NCI-H1092 treated with DMSO at 0.1 percent for 48 hours (cell line): ENCODE measurements at places on chromosomes 11 and 22.

- no peak for DNase-seq
Measured at GRCh38 chr11:110850846-110851245, 138.6 kb upstream of the ARHGAP20 start.

DNA sequence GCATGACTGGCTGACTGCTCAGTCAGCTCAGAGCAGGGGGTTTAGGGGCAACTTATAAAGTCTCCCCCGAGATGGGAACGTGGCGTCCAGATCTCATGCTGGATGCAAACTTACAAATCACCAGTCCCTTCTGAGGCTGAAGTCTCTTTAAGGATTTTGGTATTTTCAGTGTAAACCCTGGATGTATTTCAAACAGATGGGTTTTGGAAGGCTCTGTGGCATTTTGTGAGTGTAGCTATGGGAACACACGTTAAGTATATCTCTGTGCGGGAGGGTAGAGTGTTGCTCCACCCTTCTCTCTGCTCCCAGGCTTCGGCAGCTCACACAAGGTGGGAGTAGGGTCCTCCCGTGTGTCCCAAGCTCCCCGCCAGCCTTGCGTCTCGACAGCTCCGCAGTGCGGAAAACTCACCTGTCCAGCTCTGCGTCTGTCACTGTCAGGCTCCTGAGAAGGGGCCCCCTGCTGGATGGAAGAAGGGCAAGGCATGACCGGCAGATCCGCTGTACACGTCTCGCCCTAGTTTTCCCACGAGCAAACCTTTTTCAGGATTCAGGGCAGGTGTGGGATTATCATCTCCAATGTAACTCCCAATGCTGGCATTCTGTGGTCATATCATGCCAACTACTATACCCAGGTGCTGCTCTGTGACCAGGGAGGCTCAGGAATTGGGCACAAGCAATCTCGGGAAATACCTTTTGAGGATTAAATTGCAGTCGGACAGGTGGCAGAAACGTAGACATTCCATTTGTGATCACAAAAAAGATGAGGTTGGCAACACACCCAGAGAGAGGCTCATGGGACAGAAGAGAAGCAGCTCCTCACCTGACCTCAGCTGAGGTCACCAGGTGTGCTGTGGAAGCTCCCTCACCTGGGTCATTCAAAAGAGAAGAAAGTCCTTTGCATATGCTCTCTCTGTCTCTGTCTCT is 313.9 kb upstream of the B3GAT1 start:
- peak; percentile 14 for DNase-seq

DNA sequence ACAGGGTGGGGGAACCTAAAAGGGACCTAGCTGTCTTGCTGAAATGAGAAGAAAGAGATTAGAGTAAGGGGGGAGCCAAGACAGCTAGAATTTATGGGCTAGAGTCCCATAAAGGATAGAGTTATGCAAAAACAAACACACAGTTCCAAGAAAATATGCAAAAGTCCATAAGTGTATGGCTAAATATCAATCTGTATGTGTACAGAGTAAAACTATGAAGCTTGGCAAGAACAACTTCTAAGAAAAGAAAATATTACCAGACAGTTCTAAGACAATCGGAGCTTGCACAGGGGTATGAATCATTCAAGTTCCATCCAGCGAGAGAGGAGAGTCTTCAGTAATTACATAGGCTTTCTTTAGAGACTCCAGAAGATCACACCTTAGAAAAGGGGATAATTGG is 41.8 kb downstream of the GDPD4 start:
- DNase-seq = no peak

DNA sequence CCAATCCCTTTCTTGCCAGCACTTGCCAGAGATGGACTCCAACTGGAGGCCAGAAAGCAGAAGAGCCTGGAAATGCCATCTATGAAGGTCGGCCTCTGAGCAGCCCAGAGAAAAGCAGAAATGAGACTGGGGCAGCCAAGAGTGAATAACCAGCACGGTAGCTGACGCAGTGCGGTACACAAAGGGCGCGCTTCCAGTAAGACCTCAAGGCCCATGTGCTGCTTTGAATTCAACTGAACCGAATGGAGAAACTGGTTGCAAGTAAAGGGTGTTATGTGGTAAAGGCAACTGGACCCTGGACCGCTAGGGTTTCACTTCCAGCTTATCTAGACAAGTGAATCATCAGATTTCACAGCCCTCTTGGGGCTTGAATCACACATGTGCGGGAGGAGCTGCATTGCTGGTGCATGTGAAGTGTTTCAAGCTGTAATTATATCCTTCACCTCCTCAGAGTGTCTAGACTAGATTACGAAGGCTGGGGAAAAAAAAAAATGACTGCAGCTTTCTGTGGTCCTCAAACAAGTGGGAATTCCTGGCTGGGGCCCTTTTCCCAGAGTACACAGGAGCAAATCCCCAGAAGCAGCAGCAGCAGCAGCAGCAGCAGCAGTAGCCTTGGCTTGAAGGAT is 128.9 kb downstream of the CCDC34 start:
- DNase-seq = peak; percentile 89

DNA sequence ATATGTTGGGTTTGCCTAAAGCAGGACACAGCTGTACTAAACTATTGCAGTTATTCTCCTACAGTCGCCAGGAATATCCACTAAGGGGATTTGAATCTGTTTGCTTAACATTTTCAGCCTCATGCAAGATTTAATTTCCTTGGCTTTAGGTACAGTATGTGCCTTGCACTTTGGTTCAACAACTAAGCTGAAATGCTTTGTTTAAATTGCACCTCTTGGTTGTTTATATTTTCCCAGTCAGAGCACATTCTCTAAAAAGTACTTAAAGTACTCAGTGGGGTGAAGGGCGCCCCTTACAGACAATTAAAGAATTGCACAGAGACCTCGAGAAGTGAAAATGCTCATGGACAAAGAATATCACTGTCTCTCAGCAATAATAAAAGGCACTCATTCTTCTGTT is 107.8 kb upstream of the MTNR1B start:
- DNase-seq = no peak

- no peak for DNase-seq
Measured at GRCh38 chr11:93512073-93512475, 31.1 kb downstream of the SMCO4 start.

- DNase-seq = no peak
Measured at GRCh38 chr11:455566-456147, 5.6 kb downstream of the PTDSS2 start.

DNA sequence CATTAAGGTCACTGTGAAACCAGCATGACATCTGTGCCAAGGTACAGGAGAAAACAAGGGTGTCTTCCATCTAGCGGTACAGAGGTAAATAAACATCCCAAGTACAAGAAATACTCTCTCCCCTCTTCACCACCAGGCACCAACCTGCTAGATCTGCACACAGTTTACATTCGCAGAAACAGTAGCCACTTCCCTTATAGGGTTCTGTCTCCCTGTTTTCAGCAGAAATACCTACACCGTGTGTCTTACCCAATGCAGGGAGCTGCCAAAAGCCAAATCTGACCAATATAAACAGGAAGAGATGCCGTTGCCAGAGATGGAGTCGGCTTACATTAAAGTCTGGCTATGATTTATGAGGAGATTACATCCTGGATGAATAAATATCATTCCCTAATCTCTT is 1.2 kb downstream of the SCN4B start:
- DNase-seq = no peak

DNA sequence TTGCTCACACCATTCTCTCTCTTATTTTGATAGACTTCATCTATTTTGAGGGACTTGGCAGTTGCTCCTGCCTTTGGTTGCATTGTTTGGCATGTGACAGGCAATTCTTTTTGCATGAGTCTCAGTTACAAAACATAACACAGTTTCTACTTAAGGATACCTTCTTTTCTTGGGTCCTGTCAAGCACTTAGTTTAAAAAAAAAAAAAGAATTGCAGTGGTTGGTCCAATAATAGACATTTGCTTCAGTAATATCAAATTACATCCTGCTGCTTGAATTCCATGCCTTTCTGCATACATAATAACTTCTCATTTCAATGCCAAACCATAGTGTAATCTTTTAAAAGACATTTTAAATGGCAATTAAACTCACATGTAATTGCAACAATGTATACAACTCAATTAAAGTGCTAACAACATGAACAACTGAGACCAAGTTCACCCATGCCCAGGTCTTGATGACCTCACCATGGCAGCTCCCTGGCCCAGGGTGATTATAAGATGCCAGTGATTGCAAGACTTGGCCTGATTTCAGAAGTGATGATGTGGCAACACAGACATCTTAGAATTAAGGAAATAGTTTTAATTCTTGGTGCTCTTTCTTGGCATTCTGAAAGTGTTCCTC is 32.2 kb upstream of the PLET1 start:
- DNase-seq = no peak

GRCh38 chr11:126687477-126687876 is 313.1 kb downstream of the KIRREL3 start:
- DNase-seq = no peak

- no peak for DNase-seq
Measured at GRCh38 chr11:2668876-2669275, 30.9 kb downstream of the KCNQ1OT1 start.

DNA sequence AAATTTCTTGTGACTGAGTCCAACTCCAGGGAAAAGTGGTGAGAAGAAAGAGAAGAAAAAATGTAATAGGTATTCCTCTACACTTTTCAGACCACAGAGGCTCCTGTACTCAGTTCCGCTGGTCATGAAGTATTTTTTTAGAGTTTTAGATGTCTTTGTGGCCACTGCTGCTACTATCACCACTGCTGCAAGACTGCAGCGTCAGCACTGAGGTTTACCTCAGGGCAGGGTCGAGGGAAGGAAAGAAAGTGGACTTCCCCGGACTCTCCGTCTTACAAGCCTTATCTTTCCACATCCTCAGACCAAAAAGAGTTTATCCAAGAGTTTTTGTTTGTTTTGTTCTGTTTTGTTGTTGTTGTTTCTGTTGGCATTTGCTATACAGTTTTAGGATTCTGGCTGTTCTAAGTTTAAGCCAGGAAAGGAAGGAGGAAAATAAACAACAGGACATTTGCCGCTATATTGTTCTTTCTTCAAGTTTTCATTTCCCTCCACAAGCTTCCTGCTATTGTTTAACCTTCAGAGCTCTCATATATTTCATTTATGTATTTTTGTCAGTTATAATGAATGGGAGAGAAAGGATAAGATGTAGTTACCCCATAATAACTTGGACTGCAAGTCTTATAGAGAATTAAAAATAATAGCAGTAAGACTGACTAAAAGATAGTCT is 919.3 kb downstream of the NTM start:
- no peak for DNase-seq

- no peak for DNase-seq
Measured at GRCh38 chr11:68017980-68018729, 8.0 kb downstream of the ALDH3B1 start.

DNA sequence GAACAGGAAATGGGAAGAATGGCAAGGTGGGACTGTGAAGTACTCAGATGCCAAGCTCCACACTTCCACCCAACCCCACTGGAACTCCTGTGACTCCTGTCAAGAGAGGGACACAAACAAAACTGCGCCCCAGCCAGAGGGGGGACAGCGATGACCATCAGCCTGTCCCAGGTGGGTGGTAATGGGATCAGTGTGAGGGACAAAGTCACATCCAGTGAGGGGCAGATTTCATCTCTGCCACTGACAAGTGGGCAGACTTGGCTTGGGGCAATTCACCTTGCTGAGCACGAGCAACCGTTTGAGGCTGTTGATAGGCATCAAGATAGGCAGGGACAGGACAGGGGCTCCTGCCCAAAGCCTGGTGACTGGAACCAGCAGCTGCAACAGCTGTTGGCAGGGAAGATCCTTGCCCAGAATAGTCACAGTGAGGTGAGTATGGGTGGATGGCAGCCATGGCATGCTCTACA is 105.4 kb upstream of the PITPNB start:
- DNase-seq = no peak

GRCh38 chr22:22037229-22037628 is 54.6 kb upstream of the TOP3B start:
- DNase-seq = no peak
